ENCODE measurements at places on chromosomes 13 and 19.

GRCh38 chr13:77513719-77514335 lies 21.7 kb upstream of the SCEL start:
- no peak for DNase-seq

GRCh38 chr13:60326273-60326672 lies 70.7 kb upstream of the TDRD3 start:
- no peak for DNase-seq

GRCh38 chr13:37407156-37407555 lies 191.4 kb downstream of the POSTN start:
- DNase-seq, result no peak

DNA sequence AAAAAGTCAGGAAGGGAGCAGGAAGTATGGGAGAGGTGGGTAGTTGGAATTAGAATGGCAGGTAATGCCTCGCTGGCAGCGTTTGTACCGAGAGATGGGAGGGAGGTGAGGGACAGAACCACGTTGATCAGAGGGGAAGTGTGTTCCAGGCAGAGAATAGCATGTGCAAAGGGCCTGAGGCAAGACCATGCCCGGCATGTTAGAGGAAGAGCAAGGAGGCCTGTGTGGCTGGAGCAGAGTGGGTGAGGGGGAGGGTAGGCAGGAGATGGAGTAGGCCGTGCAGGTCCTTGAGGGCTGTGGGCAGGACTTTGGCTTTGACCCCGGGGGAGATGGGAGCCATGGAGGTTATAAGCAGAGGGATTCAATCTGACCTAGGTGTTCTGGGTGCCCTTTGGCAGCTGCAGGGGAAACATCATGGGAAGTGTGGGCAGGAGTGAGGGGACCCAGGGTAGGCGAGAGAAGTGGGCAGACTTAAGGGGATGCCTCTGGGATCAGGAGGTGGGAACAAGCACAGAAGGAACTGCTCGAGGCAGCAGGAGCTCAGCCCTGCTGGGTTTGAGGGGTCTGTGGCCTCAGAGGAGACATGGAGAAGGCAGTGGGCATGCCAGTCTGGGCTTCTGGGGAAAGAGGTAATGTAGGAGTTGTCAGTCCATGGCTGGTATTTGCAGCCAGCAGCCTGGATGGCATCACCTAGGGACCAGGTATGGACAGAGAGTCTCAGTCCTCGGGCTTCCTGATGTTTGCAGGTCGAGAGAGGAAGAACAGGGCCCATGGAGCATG lies 48.8 kb downstream of the CD320 start:
- DNase-seq, result no peak

- DNase-seq, result no peak
Observed at GRCh38 chr19:41223431-41224234, 4.6 kb downstream of the AXL start.

GRCh38 chr19:49150106-49150943 lies 4.9 kb downstream of the HRC start:
- peak; percentile 79 for DNase-seq

DNA sequence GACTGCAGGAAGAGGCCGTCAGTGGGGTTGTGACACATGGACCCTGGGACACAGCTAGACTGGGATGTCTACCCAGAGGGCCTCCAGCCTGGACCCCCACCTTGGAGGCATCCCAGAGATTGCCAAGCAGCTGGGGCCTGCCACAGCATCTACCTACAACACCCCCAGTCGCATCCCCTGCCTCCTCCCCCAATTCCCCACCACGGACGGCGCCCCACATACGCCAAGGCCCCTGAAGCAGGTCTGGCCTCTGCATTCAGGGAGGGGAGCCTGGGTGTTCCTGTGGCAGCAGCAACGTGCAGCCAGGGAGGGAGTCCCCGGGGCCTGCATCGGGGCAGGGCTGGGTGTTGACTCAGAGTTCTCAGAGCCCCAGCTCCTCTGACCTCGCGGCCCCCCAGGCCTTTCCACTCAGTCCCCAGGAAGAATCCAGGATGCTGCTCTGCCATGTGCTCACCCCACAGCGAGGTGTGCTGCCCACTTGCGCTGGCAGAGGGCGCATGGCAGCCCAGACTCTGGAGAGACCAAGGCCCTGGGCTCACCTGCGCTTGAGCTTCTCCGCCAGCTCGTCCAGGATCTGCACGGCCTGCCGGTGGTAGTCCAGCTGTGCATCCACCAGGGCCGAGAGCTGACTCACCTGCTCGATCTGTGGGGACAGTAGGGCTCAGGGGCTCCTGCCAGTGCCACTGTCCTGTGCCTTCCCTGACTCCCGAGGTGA lies 19.6 kb downstream of the MPND start:
- no peak for DNase-seq

DNA sequence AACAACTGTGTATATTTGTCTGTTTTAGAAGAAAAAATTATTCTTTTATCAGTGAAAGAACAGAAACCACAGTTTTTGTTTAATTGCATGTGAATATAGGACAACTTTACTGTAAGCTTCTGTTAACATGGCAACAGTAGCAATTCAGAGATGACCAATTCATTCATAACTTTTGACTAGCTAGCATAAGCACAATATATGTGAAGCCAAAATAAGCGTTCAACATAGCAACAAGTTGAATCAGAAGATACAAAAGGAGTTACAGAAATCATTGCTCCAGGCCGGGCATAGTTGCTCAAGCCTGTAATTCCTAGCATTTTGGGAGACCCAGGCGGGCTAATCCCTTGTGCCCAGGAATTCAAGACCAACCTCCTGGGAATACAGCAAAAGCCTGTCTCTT lies 197.1 kb upstream of the GPC6 start:
- no peak for DNase-seq

GRCh38 chr13:31452525-31452924 lies 252.8 kb downstream of the B3GLCT start:
- no peak for DNase-seq

GRCh38 chr13:91520952-91521351 lies 122.5 kb downstream of the GPC5 start:
- no peak for DNase-seq

DNA sequence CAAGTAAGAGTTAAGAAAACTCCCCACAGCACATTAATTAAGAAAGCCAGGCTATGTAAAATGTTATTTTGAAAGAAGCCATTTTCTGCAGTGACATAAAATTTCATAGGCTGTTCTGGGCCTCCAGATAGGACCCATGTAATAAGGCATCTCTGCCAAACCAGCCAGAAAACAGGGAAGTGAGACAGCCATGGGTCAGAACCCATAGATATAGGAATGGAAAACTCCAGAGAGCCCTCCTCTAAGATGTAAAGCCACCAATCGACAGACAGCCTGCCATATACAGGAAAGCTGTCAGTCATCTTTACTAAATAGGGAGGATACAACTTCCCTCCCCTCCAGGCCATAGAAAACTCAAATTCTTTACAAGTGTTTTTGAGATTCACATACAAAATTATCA lies 493.3 kb downstream of the COG6 start:
- DNase-seq, result no peak

- no peak for DNase-seq
Observed at GRCh38 chr13:47038188-47038587, 141.3 kb upstream of the HTR2A start.

DNA sequence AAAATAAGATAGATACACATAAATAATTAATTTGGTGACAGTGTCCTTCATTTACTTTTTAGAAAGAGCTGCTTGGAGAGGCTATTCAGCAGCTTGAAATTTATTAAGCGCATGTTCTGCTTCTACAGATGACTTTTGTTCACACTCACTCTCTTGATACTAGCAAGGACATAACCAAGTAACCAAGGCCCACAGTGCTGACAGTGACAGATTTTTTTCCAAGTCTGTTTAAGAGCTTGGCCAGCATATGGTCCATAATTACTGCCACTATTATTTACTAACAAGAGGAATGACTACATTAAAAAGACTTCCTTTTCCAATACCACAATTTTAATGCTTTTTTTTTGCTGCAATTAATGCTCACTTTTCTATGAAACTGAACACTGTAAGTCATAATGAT lies 673.7 kb upstream of the MIR17HG start:
- no peak for DNase-seq

- DNase-seq, result no peak
Observed at GRCh38 chr19:54729416-54730188, 5.4 kb downstream of the KIR3DL3 start.

DNA sequence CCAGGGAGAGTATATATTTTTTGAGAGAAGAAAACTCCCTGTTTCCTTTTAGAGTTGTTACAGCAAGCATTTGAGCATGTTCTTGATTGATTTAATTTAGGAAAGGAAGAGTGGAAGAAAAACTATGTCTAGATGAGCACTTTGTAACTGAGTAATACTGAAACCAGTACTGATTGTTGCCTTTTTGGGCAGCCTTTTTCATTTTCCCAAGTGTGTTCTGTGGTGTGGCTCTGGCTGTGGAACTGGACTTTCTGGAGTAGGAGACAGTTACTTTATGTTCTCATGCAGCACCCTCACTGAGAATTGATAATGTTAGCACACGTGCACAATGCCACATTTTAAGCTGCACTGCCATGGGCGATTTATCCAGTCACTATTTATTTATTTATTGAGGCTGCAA lies 211.5 kb downstream of the LMO7 start:
- no peak for DNase-seq

DNA sequence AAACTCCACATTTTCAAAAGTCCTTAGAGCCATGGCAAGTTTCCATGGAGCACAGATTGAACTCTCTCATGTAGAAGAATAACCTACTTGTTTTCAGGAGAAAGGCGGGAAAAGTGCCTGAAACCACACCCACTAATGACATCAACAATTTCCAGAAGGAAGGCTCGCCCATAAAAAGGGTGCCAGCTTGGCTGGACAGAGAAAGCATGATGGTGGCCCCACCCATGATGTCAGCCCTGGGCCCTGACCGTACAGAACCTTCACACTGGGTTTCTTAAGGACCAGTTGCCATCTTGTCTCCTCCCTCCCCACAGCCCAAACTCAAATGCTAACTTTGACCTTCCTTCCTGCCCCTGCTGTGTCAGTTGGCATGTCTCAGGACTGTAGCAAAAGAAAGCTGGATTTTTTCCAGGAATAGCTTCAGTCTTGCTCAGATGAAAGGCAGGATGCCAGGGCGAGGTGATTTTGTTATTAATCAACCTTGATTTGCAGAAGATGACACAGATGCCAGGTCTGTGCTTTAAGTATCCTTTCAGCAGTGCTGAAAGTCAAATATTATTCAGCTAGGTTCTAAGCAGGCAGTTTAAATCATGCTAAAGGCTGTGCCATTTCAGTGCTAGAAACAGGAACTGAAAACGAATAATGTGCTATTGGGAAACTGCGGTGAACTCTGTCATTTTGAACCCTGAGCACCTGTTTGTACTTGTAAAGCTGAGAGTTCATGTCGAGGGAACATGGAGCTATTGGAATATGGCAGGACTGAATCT lies 89.5 kb upstream of the RFC3 start:
- peak; percentile 21 for DNase-seq

Data from globus pallidus (tissue), 1 donor.